ENCODE measurements at places on chromosomes 2 and 18.

DNA sequence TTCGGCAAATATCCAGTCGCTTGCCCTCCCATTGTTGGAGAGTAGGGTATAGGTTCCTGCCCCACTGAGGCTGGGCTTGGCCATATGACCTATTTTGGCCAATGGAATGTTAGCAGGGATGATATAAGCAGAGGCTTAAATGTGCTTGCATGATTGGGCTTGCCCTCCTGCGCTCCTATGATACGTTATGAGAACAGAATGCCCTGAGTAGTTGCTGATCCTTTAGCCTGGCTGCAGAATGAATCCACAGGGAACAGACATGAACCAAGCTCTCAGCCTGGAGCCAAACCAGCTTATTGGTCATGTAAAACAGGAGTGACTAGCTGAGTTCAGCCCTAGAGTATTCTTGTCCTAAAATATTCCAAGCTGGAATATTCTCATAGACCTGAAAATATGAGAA lies 34.8 kb upstream of the IMP4 start:
- DNase-seq: no peak

DNA sequence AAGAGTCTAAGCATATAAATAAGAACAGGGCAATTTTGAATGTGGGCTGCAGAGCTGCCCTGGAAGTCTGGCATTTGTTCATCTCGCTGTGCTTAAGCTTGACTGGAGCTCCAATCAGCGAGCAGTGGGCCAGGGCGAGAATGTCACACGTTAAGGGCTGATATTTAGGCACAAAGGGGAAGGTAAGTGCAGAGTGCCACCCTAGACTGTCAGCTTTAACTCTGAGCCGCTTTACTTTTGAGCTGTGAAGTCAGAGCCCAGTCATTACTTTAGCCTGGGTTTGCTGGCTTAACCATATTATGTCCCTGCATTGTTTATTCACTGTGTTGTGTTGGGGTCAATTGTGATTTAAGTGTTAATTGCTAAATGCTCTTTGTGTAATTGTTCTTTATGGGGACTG lies 236.1 kb upstream of the SIX3 start:
- peak; percentile 6 for DNase-seq

DNA sequence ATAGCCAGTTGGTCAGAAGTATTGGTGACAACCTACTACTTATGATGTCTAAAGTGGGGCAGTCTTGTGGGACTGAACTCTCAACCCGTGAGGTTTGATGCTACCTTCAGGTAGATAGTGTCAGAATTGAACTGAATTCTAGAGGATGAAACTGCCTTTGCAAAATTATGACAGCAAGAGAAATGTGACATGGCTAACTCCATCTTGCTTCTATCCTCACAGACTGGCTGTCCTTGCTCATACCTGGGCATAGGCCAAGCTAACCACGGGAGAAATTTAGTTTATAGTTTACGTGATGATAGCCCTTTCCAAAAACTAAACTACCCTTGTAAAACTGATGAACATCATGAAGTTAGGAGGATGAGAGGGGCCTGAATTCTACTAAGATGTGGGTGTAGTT lies 24.9 kb upstream of the TGIF1 start:
- no peak for DNase-seq

GRCh38 chr2:48901015-48901343 lies 145.5 kb upstream of the LHCGR start:
- no peak for DNase-seq

GRCh38 chr2:102283996-102284395 lies 27.4 kb upstream of the IL1RL1 start:
- no peak for DNase-seq

DNA sequence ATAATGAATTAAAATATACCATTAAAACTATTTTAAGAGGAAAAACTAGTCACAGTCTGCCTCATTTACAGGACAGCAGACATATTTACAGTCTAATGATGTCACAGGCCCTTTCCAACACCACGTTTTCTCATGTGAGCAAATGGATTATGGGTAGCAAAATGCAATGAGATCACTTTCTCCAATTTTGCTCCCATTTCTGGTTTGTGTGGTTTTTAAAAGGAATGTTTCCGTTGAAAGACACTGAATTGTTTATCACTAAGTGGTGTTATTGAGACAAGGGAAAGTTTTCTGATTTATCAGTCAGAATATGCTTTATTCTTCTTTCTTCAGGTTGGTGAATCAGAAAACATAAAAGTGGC lies 11.4 kb upstream of the NR4A2 start:
- DNase-seq: peak; percentile 36

- DNase-seq: no peak
Measured at GRCh38 chr2:142599504-142599903, 278.0 kb upstream of the KYNU start.

DNA sequence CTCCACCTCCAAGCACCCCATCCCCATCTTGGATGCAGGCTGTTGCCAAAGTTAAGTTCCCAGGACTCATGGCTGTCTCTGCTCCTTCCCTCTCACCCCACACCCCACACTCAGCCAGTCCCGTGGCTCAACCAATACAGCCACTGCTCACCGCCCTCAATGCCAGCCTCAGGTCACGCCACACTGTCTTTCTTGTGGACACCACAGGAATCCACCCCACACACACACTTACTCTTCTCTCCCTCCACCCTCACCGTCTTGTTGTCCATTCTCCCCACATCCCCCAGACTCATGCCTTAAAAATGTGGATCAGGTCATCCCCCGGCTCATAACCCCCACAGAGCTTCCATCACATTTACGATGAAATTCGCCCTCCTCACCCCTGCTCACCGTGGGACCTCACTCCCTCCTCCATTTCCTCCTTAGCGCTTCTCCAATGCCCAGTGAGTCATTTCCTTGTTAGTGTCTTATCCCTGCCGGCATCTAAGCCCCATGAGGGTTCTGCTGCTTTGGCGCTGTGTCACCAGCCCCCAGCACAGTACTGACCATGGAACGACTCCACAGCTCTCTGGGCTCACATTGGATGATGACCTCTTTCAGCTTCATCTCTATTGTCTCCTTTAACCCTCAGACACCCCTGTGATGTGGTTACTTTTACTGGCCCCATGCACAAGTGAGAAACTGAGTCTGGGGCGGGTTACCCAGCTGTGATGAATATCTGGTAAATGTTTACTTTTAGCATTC lies 13.8 kb downstream of the MLPH start:
- DNase-seq: peak; percentile 95

DNA sequence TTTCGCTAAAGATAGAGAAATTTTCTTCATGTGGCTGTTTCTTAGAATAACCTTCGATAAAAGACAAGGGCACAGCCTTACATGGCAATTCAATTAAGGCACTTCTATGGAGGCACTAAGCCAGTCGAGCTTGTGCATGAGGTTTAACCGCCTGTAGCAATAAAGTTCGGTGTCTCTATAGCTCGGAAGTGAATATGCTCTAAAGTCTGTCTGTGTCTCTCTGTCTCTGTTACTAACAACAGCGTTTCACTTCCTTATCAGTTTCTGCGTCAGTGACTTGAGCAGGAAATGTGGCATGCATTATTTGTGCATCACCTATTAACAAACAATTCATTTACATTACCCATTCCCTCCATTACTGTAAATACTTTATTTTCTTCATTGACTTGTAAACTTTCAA lies 365.1 kb upstream of the NETO1 start:
- no peak for DNase-seq

GRCh38 chr2:118633371-118634018 lies 214.0 kb downstream of the EN1 start:
- no peak for DNase-seq

- DNase-seq: peak; percentile 57
Measured at GRCh38 chr2:73290049-73290839, 3.1 kb downstream of the EGR4 start.

DNA sequence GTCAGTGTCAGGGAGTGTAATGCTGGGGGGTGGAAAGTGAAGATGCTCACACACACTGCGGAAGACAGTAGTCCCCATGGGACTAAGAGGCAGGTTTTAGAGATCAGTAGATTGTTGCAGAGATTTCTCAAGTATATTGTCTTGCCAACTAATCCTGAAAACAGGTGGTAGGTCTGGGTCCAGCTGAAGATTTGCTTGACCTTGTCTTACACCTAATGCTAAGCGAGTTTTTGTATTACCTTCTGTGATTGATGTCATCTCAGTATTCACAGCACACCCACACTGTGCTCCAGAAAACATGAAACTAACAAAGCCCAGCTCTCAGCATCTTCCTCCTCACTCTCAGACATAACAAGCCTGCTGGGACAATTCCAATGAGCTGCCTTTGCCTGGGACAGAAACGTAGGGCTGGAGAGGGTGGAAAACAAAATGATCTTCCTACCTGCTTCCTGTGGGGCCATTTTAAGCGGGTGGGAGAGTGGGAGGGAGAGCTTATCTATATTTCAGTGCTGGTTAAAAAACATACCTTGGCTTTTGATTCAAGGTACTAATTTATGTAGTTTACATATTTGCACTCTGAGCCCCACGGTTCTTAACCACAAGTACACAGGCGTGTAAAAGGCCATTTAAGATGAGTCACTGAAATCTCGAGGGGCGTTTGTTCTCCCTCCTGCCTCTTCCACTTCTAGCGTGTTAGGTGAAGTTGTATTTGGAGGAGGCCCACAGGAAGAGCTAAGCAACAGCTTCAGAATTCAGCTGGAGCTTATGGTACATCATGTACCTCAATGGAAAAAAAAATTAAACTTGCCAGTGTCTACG lies 23.1 kb upstream of the RBMS1 start:
- DNase-seq: peak; percentile 67

DNA sequence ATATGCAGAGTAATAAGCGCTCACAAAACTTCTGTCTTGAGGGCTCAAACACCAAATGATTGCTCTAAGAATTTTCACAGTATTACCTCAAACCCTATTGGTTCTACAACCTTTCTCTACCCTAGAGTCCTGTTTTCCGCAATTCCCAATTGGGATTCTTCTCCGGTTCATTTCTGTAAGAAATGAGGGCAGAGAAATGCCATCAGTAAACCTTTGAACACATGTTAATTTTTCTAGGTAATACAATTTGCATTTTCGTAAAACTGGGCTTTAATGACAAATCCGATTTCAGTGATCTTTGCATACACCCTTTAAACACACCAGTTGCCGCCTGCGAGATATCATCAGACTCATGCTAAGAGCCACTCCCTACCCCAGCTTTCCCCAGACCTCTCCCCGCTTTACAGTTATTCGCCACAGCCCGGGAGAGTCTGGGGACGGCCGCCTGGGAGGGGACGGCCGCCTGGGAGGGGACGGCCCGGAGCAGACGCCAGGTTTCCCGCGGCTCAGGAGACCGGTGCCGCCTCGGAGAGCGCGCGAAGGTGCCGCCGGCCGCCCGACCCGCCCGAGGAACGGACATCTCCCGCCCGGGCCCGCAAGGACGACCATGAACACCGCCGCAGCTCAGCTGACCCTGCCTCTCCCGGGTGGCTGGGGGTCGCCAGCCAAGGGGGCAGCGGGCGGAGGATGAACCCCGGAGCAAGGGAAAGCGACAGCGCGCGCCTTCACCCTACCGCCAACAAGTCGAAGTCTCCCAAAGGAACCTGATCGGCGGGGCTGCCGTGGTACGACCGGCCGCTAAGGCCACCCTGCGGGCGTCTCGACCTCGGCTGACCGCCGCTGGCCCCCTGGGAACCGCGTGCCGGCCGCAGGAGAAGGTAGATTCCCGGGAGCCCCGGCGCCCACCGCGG lies 463 bp downstream of the SMC6 start:
- DNase-seq: peak; percentile 83

- DNase-seq: no peak
Measured at GRCh38 chr18:46916551-46917107, 678 bp downstream of the PIAS2 start.
